A549 (cell line): ENCODE measurements at places on chromosomes 11 and 22.

GRCh38 chr22:38051900-38052862 is 5.0 kb upstream of the PICK1 start:
- DNase-seq, result peak; percentile 76

DNA sequence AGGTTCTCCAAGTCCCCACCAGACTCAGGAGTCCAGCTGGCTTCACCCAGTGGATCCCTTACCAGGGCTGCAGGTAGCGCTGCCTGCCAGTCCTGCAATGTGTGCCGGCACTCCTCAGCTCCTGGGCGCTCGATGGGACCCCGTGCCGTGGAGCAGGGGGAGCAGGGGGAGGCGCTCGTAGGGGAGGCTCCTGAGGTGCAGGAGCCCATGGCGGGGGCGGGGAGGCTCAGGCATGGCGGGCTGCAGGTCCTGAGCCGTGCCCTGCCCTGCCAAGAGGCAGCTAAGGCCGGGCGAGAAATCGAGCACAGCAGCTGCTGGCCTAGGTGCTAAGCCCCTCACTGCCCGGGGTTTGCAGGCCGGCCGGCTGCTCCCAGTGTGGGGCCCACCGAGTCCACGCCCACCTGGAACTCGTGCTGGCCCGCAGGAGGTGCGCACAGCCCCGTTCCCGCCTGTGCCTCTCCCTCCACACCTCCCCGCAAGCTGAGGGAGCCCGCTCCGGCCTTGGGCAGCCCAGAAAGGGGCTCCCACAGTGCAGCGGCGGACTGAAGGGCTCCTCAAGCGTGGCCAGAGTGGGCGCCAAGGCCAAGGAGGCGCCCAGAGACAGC is 792.9 kb upstream of the CCDC179 start:
- DNase-seq, result no peak

DNA sequence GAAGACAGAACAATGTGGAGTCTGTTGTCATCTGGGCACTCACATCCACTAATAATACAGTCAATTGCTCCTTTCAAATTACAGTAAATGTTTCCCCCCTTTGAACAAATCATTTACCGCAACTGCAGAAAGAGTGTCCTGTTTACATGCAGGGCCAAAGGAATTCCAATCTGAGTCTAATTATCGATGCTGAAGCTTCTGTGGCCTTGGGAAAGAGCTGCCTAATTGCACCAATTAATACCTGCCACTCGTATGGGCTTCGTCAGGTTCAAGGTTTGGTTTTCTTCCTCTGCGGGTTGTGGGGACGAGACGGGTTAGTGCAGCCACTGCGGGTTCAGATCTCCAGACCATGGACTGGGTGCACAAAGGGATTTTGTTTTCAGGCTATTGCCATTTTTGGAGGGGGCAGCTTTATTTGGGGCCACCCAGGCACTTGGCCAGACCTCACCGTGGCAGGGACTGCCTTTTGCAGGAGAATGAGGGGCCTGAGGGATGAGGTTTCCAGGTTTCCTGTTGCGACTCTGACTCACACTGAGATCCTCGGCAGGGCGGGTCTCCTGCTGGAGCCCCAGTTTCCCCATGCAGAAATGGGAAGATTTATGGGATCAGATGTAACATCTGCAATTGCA is 147.6 kb downstream of the MIAT start:
- no peak for DNase-seq

- no peak for DNase-seq
These were observed 331.9 kb downstream of the CNTN5 start for GRCh38 chr11:99352642-99353041.

DNA sequence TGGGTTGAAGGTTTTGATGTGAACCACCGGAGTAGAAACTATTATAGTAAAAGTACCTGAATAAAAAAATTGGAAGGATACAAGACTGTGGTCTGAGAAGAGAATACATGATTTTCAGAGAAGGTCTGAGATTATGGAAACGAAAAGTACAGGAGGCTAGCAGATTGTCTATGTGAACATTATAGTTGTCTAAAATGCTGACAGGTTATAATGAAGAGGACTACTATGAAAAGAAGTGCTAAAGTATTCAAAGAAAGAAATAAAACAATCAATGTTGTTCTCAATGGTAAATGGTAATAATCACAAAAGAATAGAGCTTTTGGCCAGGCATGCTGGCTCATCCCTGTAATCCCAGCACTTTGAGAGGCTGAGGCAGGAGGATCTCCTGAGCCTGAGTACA is 34.0 kb downstream of the RAB6A start:
- no peak for DNase-seq

DNA sequence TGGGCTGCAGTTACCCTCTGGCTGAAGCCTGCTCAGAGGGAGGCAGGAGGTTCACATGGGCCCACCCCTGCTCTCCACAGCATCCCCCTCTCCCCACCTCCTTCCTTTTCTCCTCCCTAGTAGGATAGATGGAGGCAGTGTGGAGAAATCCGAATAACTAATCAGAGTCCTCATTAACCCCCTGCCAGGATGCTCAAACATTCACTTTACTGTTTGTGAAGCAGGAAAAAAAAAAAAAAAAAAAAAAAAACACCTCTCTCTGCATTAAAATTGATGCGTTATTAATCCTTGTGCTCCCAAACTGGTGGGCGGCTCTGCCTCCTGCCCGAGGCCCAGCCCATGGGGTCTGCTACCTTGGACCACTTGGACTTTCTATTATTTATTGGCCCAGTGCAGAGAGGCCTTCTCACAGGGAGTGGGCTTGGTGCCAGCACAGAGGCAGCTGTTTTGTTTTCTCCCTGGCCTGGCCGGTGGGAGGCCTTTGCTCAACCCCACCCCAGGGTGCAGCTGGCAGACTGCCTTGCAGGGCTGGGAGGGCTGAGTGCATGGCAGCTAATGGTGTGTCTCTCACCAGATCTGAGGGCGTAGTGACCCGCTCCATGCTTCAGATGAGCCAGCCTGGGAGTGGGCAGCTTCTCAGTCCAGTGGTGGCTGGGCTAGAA is 150.7 kb downstream of the PKNOX2 start:
- DNase-seq, result no peak

DNA sequence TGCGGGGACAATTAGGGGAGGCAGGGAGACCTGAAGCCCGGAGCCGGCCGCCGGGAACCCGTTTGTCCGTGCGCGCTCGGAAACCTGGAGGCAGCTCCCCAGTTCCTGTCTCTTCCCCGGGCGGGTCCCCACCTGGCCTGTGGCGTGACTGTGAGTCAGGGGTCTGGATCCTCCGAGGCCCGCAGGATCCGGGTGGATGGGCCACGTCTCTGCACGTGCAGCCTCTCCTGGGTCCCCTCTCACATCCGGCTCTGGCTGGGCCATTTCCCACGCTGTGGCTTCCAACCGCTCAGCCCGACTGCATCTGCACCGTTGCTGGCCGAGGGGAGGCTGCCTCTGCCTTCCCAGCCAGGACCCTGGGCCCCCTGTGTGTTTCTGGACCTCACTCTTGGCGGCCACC is 14.8 kb upstream of the H19 start:
- DNase-seq, result no peak

DNA sequence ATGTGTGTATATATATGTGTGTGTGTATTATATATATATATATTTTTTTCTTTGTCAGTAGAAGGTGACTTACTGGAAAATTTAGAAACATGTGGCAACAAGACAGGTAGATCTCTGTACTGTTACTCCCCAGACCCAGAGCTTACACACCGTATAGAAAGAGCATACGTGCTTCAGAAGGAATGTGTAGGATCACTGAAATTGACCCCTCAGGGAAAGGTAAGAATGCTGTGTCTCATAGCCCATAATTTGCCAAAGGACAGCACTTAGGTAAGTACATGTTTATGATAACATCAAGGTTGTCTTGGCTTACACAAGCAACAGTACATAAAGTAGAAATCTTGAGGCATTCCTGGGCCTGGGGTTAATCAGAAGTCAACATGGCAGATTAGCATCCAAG is 54.2 kb upstream of the PDE3B start:
- DNase-seq, result no peak

DNA sequence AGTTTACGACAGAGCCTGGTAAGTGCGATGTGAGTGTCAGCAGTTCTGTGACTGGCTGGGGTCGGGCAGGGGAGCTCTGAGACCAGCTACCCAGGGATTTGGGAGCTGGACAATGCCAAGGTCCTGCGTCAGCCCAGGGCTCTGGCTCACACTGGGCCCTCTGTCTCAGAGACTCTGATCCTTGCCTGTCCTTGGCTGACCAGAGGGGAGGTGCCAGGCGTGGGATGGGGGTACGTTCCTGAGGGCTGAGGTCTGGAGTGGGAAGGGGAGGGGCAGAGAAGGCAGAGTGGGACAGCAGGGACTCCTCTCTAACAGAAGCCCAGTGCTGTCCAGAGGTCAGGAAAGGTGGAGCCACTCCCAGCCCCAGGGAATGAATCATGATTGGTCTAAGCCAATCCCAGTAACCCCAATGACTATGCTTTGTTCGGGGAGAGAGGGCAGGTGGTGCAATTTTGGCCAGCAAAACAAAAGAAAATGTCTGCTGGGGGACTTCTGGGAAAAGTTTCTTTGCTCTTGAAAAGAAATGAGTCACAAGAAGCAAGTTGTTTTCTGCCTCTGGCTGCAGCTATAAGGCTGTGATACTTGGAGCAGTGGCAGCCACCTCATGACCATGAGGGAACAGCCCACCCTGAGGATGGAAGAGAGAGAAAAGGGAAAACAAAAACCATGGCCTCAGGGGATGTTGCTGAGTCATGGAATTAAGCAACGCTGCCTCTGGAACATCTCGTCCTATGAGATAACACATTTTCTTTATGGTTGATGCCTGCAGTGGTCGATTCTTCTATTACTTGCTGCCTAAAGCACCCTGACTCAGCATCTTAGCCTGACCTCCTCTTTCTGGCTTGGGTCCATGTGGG is 108.3 kb downstream of the CHST1 start:
- peak; percentile 29 for DNase-seq

DNA sequence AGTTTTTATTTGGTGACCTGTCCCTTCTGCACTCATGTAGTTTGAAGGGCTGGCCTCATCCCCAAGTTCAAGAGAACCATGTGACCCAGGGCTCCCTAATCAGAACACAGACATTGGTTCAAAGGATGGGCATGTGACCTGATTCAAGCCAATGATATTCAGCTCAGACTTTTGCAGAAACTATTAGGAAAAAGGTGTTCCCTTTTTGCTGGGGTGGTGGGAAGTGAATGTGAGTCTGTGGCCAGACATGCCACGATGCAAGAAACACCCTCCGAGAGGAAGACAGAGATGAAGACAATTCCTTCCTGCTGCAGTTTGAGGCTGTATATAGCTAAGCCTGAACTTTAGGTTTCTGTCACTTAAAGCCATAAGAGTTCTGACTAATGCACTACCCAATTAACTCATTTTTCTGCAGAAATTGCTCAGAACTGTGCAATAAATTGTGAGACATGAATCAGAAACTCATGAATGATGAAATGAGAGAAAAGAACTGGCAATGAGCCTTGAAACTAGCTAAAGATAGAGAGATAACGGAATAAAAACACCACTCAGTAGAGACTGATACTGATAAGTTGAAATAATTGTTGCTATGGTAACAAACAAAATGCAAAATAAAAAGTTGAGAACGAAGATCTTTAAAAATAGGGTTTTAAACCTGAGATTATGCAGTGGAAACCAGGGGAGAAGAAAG is 9.2 kb upstream of the MAPK1 start:
- no peak for DNase-seq

- DNase-seq, result no peak
These were observed 21.2 kb downstream of the LGR4 start for GRCh38 chr11:27451244-27451965.

GRCh38 chr11:115607621-115608221 is 103.5 kb upstream of the CADM1 start:
- DNase-seq, result no peak

DNA sequence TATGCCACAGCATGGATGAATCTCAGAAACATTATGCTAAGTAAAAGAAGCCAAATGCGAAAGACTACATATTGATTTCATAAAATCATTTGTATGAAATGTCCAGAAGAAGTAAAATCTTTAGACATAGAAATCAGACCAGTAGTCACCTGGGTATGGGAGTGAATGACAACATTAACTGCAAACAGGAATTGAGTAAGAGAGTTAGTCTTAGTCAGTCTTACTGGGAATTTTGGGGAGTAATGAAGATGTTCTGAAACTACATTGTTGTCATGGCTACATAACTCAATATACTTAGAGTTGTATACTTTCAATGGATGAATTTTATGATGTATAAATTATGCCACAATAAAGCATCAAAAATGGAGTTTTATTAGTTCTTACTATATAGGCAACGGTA is 107.8 kb upstream of the CHORDC1 start:
- no peak for DNase-seq

DNA sequence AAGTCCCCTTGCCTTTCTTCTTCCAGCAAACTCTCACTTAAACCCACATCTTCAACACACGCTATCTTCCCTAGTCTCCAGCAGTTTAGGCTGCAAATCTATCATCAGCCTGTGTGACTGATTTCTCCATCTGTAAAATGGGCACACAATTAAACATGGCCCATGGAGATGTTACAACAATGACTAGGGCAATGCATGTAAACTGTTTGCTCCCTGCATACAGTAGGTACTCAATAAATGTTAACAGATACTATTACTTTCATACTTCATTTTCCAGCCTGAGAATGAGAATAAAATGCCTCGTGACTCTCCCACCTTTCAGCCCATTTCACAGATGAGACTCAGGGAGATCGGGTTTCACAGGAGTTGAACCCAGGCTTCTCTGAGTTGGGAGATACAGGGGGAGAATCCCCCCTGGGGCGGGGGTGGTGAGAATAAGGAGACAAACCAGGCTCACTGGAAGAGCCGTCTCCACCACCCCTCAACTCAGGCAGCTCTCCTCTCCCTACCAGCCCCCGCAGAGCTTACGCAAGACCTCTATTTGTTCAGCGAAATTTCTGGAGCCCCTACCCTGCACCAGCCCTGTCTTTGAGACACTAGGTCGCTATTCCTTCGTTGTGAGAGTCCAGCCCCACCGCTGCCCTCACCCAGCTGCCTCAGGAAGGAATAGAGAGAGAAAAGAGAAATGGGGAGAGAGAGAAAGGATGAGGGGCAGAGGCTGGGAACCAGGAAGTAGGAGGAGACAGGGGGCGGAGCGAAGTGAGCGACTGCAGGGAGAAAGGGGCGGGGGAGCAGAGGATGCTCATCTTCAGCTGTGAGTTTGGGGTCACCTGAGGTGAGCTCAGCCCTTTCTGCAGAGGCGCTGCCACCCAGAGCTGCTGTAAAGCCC is 42.1 kb upstream of the KLHL35 start:
- peak; percentile 32 for DNase-seq

GRCh38 chr11:33735271-33736147 is 714 bp downstream of the CD59 start:
- DNase-seq, result peak; percentile 44
